ENCODE measurements at places on chromosomes 7 and 10.

- DNase-seq: no peak
Measured at GRCh38 chr7:108716783-108717182, 147.1 kb downstream of the DNAJB9 start.

GRCh38 chr7:5197811-5198210 is 7.8 kb downstream of the WIPI2 start:
- no peak for DNase-seq

GRCh38 chr10:7786430-7786829 is 1.4 kb downstream of the KIN start:
- no peak for DNase-seq

DNA sequence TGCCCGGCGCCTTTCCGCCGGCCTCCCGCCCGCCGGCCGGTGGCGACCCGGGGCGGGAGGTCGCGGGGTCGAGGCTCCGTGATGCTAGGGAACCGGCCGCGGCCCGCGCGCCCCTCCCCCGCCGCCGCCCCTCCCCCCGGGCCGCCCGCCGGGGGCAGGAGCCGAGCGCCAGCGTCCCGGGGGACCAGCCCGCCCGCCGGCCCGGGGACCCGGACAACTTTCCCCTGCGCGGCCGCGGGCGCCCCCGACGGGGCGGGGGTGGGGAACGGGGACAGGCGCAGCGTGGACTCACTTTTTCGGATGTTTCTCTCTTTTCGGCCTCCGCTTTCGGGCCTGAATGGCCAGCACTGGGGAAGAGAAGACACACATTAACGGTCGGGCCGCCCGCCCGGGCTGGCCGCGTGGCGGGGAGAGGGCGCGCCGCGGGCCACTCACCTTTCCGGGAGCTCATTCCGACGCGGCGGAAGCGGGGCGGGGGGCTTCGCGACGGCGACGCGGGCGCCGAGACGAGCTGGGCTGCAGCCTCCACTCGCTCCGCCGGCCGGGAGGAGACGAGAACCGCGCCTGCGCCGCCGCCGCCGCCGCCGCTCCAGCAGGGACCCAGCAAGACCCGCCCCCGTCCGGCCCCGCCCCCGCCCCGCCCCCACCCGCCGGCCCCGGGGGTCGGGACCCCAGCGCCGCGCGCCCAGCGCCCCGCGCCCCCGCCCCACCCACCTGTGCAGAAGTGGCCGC is at the start of gene SRPK2:
SRPK2 (minus strand) TSS at position 566 of the 732 bp plus-strand sequence.
- DNase-seq: peak; percentile 95

- no peak for DNase-seq
Measured at GRCh38 chr10:88082806-88083596, 219.6 kb downstream of the PTEN start.

DNA sequence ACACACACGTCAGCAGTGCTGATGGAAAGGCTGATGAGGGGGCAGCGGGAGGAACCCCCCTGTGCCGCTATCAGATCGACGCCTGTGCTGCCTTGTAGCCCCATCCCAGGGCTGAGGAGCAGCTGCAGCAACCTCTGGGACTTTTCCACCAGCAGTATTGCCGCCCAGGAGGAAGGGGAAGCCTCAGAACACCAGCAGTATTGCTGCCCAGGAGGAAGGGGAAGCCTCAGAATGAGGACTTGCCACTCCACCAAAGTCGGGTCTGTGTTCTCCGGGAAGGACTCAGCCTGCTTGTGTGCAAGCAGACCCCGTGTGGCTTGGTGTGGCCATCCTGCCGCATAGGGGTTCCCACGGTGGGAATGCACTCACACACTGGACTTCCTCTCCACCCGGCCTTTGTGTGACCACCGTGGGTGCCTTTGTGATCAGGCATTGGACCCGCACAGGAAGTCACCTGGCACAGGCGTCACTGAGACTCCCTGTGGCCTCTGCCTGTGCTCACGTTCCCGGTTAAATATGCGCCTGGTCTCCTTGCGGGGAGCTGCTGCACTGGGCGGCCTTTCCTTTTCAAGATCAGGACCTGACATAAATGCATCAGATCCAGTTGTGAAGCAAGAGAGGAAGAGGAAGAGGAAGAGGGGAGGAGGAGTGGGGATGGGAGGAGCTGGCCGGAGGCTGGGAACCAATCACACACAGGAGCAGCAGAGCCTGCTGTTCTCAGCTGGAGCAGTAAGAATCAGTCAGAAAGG is 248.5 kb downstream of the DNAJB6 start:
- DNase-seq: no peak

DNA sequence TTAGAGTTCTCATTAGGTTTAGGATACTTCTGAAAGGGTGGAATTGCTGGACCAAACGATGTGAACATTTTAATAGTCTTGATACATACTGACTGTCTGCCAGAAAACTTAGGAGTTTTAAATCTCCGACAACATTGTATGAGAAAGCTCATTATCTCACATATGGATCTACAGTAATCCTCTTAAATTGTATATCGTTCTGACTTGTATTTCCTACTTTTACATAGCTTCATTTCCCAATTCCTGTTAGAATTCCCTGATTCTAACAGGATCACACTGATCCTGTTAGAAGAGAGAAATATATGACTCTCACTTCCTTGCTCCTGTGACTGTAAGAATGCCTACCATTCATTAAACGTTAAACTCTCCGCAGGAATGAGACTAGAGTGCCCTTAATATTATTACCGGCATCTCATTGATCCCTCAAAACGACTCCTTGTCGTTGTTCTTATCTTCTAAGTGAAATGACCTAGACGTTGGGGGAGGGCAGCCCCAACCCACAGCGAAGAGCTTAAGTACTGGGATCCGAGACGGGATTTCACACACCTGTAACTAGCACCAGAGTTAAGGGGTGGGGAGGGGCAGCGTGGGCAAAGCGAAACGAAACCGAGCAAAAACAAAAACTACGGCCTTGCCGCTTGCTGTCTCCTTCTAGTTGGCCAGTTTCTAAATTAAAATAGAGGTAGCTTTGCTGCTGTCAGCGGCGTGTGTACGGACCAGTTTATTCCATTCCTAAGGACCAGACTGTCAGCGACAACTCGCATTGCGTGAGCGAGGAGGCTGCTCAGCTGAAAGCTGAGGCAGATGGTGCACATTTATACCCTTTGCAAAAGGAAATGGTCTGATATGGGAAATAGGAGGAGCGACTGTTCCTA is 678 bp upstream of the TMEM106B start:
- DNase-seq: no peak

- no peak for DNase-seq
Measured at GRCh38 chr7:130910949-130911944, 177.2 kb upstream of the KLF14 start.

- no peak for DNase-seq
Measured at GRCh38 chr7:139673230-139673629, 104.6 kb downstream of the HIPK2 start.

DNA sequence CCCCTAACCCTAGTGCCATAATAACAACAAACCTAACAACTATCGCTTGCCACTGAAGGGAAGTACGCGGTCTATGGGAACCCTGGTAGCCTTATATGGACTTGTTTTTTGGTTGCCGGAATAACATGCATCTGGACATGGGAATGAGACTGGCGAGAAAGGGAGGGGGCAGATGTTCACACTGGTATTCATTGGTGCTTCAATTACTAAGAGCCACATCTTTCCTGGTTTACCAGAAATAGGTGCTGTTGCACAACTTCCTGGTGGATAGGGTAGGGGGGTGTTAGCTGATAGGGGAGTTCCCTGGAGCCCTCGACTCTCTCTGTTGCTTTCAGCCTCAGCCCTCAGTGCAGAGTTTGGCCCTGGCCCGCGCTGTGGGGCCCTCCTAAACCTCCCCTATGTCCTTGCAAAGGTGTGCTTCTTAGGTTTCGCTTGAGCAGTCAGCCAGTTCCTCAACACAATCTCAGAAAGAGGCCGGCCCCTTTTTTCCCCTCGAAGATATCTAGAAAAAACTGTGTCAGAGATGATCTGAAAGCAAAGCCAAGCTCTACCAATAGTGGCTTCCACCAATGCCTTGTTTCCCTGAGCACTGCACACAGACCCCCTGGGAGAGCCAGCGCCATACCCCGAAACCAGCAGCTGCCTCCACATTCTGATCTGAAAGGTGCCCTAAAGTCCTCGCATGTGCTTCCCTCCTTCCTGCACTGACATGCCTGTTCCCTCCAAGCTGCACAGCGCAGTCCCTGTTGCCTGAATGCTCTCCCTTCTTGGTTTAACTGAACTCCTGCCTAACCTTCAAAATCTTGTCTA is 13.5 kb downstream of the TBXAS1 start:
- DNase-seq: no peak

DNA sequence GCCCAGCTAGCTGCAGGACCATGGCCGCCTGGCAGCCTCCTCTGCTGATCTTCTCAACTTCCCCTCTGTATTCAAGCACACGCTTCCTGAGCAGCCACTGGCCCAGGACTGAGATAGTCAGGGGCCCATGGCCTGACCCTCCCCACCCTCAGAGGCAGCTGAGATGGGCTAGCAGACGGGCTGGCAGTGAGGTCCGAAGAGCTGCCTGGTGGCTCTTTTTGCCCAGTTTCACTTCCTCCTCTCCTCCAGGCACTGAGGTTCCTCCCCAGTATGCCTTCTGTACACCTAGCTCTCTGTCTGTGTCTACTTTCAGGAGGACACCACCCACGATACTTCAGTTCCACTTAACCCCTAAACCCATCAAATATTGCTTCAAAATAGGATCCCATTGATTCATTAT is 395.6 kb downstream of the TNS3 start:
- no peak for DNase-seq

GRCh38 chr7:144835155-144835611 is 670 bp downstream of the TPK1 start:
- DNase-seq: peak; percentile 18

DNA sequence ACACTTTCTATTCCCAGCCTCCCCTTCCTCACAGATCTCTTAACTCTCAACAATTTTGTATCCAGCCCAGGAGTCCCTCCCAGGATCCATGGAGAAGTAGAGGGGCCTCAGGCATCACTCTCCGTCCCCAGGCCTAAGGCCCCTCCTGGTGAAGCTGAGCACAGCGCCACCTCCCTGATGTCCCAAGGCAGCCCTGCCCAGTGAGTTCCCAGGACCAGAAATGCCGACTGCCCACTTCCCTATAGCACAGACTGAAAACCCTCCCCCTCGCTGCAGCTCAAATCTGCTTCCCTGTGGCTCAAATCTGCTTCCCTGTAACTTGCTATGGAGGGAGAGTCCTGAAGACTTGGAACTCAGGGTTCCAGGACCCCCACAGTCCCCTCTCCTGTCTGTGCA is 35.6 kb downstream of the YKT6 start:
- DNase-seq: no peak

- DNase-seq: no peak
Measured at GRCh38 chr10:72981882-72982529, 27.4 kb upstream of the PLA2G12B start.

DNA sequence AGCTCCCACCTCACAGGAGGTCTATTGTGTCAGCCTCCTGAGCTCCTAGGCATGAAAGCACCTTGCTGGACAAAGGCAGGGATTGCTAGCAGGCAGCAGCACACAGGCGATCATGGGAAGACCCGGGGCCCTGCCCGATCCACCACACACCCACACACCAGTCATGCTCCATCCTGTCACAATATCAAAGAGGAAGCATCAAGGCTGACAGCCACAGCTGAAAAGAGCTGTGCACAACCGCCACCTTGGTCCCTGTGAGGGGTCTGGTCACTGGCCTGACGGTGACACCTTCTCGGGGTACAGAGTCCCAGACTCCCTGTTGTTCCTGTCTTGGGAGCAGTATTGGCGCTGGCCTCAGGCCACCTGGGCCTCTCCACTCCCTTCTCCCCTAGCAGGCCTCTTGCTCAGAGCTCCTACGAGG is 89.7 kb upstream of the RET start:
- peak; percentile 53 for DNase-seq

- no peak for DNase-seq
Measured at GRCh38 chr7:73730485-73730884, 8.1 kb downstream of the ABHD11 start.

DNA sequence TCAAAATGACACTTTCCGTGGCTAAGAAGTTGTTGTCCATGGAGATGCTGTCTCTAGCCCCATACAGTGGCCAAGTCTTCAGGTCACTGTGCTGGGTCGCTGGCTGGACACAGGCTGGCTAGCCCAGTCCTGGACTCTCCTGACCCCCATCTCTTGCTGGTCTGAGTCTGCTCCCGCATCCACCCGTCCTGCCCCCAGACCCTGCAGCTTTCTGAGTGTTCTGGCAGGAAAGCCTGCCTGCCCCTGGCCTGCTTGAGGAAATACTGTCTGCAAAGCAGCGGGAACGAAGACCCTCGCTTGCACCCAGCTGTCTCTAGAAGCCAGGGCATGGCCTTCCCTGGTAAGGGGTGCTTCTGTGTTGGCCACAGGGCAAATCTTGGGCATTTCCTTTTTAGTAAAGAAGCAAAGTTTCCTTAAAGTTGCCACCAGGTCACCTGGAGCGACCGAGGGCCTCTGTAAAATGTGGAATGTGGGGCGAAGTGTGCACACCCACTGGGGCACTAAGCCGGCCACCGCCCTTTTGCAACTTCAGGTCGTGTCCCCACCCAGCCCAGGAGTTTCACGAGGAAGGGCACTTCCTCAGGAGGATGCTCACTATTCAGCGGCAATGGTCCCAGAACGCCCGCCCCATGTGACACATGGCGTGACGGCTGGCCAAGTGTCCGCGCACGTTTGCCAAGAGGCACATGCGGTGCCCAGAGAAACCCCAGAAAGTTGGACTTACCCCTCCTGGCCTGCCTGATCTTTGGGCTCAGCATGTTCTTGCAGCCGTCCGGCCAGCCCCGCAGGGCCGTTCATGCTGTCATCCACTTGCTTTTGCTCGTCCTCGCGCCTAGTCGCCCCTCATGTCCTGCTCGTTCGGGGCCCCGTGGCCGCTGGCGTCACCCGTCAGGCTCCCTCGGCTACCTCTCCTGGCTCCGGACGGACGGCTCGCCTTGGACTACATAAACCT is 558 bp downstream of the ARHGAP22 start:
- DNase-seq: peak; percentile 86

Data from lower leg skin (tissue), 4 donors.